ENCODE measurements at places on chromosomes 16 and 17. TPM values are rescaled to one million over a fixed set of nuclear protein-coding genes. Genes with fewer than 3 reads are reported as not detected.
A peak's percentile ranks its signal among the peaks of the same experiment; 100 is the strongest.

DNA sequence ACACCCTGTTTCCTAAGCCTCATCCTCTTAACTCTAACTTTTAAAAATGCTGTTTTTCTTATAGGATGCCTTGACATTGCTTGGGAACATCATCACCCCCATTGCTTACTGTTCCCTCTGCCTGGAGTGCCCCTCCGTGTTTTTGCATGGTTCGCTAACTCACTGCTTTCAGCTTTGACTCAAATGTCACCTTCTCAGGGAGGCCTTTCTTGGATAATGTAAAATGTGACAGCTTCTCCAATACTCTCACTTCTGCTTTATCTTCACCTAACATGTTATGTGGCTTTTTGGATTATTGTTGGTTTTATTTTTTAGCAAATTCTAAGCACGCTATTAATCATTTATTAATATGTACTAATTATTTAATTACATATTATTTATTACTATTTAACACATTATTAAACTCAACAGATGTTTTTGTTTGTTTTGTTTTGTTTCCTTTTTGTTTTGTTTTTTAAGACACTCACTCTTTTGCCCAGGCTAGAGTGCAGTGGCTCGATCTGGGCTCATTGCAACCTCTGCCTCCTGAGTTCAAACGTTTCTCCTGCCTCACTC is 3.8 kb downstream of the CRYM start:
- DNase-seq: no peak

GRCh38 chr17:9011001-9011400 is 10.3 kb upstream of the NTN1 start:
- no peak for DNase-seq

DNA sequence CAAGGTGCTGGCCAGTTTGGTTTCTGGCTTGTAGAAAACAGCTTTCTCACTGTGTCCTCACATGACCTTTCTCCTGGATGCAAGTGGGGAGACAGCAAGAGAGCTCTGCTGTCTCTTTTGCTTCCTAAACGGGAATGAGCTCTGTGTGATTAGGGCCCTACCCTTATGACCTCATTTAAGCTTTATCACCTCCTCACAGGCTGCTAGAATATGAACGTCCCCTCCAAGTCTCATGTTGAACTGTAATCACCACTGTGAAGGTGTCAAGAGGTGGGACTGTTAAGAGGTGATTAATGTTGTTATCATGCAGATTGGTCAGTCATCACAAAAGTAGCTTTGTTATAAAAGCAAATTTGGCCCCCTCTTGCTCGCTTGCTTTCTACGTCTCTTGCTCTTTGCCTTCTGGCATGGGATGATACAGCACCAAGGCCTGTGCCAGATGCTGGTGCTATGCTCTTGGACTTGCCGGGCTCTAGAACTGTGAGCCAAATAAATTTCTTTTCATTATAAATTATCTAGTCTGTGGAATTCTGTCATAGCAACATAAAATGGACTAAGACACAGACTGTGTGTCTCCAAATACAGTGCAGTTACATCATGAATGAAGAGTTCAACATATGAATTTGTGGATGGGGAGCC is 14.8 kb upstream of the POLR3E start:
- DNase-seq: no peak

- DNase-seq: peak; percentile 41
These were observed 253.9 kb upstream of the CACNG5 start for GRCh38 chr17:66580956-66581391.

- DNase-seq: peak; percentile 94
These were observed 2.8 kb downstream of the PRKAR1A start for GRCh38 chr17:68514831-68515635.

DNA sequence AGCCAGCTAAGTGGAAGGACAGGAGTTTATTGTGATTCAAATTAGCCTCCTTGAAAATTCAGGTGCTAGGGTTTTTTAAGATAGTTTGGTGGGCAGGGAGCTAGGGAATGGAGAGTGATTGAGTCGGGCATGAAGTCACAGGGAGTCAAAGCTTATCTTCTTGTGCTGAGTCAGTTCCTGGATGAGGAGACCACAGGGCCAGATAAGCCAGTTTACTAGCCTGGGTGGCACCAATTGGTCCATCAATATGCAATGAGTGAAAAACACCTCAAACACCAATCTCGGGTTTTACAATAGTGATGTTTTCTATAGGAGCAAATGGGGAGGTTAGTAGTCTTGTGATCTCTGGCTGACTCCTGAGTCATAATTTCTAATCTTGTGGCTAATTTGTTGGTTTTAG is 165.1 kb downstream of the ABCC12 start:
- no peak for DNase-seq

- no peak for DNase-seq
These were observed 128.6 kb downstream of the IRF8 start for GRCh38 chr16:86027373-86028126.

GRCh38 chr17:32772453-32773025 is 104.4 kb downstream of the MYO1D start:
- no peak for DNase-seq

GRCh38 chr17:66515974-66516373 is 213.6 kb downstream of the PRKCA start:
- DNase-seq: no peak

- no peak for DNase-seq
These were observed 4.8 kb upstream of the SOCS3 start for GRCh38 chr17:78364436-78365281.

DNA sequence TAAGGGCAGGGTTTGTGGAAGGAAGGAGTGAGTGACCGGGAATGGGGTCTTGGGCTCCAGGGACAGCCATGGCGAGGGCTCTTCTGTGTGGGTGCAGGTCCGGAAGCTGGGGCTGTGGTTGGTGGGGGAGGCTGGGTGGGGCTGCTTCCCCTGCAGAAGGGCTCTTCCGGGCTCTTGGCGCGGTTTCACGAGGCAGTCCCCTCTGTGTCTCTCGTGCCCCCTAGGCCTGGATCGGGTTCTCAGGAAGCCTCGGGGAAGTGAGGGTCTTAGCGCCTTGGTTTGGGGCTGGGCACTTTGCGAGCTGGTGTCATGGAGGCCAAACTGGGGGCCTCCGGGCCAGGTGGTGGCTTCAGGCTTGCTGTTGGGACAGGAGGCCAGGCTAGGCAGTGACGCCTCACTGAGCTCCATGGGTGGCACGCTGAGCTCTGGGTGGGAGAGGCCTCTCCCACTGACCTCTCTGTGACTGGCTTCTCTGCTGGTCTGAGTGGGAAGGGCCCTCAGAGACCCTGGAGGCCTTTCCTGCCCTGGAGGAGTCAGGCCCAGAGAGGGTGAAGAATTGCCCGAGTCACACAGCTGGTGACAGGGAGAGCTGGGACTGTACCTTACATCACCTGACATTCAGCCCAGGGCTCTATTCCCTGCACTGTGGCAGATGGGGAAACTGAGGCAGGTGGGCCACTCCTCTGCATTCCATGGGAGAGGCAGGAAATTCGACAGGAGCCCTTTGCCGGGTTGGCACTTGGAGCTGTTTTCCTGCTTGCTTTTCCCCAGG is 8.2 kb downstream of the ADCY7 start:
- DNase-seq: no peak

DNA sequence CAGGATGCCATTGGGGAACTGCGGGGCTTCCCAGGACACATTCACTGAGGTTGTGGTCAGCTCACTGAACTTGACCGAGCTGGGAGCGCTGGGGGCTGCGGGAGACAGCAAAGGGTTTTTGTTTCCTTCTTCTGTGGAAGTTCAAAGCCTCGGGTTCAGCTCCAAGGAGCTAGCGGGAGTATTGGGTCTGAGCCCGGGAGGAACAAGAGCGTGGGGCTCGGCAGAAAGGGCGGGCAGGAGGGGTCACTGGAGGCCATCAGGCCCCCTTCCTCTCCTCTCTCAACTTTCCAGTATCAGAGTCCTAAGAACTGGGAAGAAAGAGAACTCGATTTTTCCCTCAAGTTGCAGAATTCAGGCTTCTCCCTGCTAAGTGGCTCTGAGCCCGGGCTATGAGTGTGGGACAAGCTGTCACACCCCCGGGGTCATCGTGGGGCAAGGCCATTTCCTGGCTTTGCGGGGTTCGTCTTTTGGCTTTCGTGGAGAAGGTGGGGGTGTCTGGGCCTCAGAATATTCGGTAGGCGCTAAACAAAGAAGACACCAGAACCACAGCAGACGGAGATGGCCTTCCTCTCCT is 53.6 kb upstream of the CDC42EP4 start:
- no peak for DNase-seq

DNA sequence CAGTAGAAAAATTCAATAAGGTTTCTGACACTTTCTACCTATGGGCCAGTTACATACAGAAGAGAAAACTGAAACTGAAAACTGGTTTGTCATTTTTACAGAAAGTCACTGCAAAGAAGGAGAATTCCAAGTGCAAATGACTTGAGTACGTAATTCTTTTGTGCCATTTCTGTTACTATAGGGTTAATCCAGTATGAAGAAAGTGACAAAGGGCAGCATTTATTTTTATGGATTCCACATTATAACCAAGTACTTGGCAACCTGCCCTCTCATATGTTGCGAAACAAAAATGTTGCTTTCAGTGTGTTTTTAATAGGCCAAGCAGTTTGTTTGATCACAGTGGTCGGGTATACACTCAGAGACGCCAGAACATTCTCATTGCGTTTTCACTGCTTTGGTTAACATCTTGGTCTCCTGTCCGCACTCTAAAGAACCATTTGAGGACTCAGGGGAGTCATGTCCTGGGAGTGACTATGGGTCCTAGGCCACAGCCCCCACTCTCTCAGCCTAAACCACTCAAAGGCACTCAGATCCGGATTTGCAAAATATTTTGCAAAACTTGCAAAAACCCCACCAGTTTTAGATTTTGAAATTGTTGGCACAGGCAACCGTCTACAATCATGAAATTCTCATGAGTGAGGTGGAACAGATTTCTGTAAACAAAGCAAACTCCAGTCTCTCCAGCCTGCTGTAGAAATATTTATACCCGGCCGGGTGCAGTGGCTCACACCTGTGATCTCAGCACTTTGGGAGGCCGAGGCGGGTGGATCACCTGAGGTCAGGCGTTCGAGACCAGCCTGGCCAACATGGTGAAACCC is 15.4 kb upstream of the HELZ start:
- DNase-seq: peak; percentile 88

The RANGRF gene
- 11.0 TPM for total RNA-seq

The SPNS3 gene
- not detected for total RNA-seq

The KRT36 gene
- not detected for total RNA-seq

The KCTD5 gene
- total RNA-seq: 14.1 TPM

The LPCAT2 gene
- 34.1 TPM for total RNA-seq

The ABCA8 gene
- 231 TPM for total RNA-seq

The CDRT15L2 gene
- total RNA-seq: not detected

The GNG13 gene
- not detected for total RNA-seq

The RGS11 gene
- 1.2 TPM for total RNA-seq

Data from fibroblast of the aortic adventitia (primary cell).